NB4 (cell line): ENCODE measurements at places on chromosomes 6 and 20.
A peak's percentile ranks its signal among the peaks of the same experiment; 100 is the strongest.

GRCh38 chr20:63369724-63370617, 8.8 kb upstream of the CHRNA4 start:
- no peak for DNase-seq

DNA sequence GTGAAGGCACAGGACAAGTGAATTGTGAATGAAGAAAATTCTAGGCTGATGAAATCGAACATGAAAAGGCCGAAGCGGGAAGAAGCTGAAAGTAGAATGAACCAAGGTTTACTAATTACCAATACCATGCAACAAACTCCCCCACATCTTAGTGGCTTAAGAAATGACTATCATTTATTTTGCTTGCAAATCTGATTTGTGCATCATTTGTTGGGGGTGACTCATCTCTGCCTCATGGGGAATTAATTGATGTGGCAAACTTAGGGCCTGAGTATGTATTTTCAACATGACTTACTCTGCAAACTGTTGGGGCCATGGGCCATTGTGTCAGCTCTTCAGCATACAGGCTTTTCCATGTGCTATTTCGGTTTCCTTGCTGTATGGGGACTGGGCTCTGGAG, 26.8 kb downstream of the PPP1R14C start:
- peak; percentile 68 for DNase-seq

GRCh38 chr6:135743476-135743875, 108.0 kb upstream of the PDE7B start:
- DNase-seq: no peak

DNA sequence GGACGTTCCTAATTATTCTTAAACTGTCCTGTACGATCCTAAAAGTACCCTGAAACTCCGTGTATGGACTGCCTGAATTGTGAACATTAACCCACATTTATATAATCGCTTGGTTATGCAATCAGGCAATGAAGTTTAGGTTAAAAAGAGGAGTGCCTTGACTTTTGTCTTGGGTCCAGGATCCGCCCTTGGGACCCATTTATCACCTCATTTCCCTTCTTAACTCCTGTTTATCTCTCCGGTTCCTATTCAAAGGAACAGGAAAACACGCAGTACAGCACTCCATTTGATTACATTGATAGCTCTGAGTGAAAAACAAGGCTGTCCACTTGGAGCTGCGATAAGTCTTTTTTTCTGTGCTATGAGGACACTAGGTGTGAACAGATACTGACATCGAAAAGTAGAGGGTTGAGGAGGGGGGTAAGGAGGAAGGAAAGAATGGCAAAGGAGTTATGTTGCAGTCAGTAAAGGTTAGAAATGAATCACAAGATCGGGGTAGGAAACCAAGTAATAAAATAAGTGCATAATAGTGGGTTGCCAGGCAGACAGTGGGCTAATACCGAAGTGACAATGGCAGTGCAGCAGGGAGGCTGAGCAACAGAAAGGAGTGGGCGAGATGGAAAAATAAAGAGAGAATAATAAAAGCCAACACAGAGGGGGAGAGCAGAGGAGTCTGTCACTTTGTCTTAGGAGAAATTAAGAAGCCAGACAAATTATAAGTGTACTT, 15.9 kb upstream of the PCK1 start:
- DNase-seq: no peak

DNA sequence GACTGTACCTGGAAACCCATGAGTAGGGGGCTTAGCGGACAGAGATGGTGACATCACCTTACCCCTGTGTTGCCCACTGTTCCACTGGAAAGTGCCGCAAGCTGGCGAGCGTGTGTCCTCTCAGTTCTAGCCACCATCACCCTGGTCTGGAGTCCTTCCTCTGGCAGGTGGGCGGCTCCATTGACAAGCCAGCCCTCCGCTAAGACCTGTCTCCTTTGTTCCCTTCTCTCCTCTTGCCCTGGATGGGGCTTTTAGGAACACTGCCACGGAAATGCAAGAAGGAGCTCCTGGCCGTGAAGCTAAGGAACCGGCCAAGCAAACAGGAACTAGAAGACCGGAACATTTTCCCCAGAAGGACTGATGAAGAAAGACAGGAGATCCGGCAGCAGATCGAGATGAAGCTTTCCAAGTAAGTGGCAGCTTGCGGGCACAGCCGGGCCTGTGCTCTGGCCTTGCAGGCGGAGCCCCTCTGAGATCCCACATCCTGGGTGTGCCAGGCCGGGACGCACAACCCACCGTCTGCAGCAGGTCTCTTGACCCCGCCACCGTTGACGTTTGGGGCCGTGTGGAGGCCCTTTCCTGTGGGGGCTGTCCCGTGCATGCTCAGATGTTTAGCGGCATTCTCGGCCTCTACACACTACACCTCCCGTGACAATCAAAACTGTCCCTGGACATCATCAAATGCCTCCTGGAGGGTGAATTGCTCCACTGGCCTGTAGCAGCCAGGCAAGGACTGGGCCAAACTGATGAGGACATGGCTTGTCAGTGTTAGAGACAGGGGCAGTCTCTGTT, 127.5 kb downstream of the SYCP2 start:
- DNase-seq: no peak

DNA sequence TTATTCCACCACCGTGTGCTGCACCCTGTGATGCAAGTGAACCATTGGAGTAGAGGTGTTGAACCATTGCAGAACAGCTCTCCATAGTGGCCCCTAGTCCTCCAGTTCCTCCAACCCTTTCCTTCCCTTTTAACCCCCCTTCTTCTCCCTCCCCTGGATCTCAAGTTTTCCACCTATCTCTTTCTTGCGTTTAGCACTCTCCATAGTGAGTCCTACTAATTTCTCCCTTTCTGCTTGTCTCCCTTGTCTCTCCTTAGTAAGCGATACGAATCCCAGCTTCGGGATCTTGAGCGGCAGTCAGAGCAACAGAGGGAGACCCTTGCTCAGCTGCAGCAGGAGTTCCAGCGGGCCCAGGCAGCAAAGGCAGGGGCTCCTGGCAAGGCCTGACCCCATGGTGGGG, 1.1 kb downstream of the PFDN6 start:
- DNase-seq: no peak

- DNase-seq: no peak
Measured at GRCh38 chr20:1338801-1339200, 9.9 kb upstream of the SDCBP2 start.

DNA sequence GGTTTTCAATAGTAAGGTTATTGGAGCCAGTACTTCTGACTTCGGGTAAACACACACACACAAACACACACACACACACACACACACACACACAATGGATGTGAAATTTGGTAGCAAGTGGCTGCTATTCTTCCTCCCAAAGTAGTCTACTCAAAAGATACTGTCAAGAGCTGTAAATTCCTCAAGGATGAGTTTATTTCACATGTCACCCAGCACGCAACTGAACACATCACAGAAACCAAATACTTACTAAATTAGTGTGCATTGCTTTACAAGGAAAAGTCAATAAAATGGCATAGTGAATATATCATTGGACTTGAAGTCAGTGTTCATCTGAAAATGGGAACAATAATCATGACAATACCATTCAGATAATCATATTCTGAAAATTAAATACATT, 32.9 kb downstream of the MMUT start:
- DNase-seq: no peak

- no peak for DNase-seq
Measured at GRCh38 chr20:35238735-35239134, 12.2 kb downstream of the MMP24 start.

DNA sequence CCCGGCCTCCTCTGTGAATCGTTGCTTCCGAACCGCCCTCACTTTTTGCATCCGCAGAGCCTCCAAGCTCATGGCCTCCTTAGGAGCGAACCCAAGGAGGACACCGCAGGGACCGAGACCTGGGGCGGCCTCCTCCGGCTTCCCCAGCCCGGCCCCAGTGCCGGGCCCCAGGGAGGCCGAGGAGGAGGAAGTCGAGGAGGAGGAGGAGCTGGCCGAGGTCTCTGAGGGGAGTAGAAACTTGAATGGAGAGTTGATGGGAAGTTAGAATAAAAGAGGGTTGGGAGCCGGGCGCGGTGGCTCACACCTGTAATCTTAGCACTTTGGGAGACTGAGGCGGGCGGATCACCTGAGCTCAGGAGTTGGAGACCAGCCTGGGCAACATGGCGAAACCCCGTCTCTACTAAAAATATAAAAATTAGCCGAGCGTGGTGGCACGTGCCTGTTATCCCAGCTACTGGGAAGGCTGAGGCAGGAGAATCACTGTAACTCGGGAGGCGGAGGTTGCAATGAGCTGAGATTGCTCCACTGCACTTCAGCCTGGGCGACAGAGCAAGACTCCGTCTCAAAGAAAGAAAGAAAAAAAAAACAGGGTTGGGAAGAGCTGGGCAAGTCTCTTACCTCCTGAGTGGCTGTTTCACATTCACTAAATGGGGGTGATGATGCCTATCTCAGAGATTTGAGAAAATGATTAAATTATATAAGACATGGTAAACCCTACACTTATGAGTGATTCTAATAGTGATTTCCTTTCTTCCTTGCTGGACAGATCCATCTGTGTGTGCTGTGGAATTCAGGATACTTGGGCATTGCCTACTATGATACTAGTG, 805 bp downstream of the MSH5 start:
- DNase-seq: peak; percentile 86

DNA sequence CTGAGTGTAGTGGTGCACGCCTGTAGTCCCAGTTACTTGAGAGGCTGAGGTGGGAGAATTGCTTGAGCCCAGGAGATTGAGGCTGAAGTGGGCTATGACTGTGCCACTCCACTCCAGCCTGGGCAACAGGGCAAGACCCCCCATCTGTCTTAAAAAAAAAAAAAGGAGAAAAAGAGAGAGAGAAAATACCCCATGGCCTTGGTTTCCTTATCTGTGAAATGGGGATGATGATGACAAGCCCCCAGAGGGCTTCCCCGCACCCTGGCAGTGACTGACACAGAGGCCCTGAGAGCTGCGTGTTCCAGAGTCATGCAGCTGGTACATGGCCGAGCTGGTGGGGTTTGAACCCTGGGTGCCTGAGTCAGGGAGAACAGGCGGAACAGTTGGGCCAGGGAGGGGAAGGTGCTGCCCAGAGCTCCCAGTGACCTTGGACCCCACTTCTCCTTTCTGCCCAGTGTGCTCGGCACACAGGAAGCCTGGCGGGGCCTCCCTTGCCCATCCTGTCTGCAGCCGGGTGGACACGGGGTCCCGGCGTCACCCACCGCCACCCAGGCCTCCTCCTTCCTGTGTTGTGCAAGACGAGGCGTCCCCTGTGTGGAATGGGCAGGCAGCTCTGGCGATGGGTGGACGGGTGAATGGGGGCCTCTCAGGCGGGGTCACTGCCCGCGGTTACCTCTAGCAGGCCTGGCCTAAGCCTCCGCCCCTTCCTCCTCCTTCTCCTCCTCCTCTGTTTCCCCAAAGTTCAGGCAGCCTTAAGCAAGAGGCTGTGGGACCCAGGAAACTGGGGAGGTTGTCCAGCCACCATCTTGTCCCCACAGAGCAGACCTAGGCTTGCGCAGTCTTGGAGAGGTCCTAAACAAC, 84.2 kb downstream of the CEBPB start:
- DNase-seq: peak; percentile 92

- DNase-seq: peak; percentile 55
Measured at GRCh38 chr20:54197621-54198604, 10.0 kb upstream of the PFDN4 start.

- no peak for DNase-seq
Measured at GRCh38 chr6:3654898-3655297, 96.6 kb downstream of the PXDC1 start.

DNA sequence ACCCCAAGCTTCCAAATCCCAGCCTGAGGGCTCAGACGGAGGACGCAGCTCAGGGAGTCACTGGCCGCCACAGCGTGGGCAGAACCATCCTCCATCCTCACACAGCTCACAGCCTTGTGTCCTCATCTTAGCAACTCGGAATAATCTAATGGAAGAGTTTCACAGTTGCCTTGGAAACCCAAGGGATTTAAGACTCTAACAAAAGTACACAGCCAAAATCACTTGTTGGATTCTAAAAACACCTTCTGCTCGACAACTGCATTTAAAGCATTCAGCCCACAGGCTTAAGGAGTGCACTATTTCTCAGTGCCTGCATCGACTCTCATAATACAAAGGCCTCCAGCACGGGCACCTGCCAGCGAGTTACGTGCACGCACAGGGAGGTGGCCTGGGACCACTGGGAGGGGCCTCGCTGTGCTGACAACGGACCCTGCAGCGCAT, 45.4 kb downstream of the ZBTB46 start:
- DNase-seq: no peak

- no peak for DNase-seq
Measured at GRCh38 chr6:134657751-134658527, 292.0 kb downstream of the ALDH8A1 start.

DNA sequence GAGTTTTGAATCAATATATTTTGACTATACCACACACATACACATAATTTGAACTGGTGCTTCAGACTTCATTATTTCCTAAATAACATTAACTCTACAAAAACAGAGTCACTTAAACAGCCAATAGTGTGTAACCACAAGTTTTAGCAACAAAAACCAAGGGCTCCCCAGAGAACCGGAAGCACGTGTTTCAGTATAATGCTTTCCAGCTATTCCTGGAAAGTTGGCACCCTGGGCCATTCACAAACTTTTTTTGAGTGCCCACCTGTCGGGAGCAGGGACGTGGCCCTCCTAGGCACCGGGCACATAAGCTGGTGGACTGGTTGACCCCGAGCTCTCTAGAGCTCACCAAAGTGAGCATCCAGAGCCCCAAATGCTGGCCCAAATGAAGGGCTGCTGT, 1.9 kb upstream of the SLC35D3 start:
- peak; percentile 53 for DNase-seq

DNA sequence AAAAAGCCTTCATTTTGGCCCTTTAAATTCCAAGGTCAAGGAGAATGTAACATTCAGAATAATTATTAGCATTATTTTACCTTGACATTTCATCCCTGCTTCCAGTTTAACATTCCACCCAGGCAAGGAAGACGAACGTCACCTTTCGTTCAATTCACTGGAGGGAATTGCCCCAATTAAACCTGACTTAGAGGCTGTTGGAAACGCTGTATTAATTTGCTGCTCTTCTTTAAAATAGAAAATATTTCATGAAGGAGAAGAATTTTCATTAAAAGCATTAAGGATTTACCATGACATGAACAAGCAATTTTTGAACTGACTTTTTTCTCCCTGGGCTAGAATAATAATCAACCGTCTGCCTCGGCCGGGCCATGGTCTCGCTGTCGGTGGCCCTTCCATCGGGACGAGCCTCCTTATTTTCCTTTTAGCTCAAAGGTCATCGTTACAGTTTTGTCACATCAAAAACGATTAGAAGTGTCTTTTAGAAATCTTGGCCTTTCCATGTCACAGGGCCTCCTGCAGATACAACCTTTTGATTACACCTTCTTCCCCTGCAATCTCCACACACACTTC, 282.9 kb upstream of the SOX4 start:
- DNase-seq: no peak
